ENCODE measurements at places on chromosomes 2 and 18.

DNA sequence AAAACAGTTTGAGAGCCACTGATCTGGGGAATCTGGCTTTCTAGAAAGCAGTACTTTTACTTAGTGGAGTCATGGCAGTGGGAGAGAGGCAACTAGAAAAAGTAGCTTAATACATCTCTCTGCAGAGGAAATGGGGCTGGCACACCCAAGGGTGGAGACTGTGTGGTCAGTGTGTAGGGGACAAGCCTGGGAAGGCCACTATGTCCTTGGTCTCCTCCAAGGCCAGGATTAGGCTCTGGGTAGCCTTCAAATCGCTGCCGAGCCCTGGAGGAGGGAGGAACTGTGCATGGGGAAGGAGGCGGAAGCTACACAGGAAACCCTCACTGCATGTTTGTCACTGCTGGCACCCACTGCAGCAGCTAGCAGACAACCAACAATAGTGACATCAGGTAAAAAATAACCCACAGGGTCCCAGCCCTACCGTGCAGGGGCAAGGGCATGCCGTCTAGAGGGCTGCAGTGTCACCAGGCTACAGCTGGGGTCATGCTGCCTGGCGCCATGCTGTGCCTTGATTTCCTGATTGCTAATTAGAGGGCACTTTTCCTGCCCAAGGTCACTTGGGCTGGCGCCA, 34.8 kb downstream of the LBH start:
- DNase-seq = peak; percentile 49

GRCh38 chr2:190318931-190319554, 583 bp downstream of the HIBCH start:
- no peak for DNase-seq

DNA sequence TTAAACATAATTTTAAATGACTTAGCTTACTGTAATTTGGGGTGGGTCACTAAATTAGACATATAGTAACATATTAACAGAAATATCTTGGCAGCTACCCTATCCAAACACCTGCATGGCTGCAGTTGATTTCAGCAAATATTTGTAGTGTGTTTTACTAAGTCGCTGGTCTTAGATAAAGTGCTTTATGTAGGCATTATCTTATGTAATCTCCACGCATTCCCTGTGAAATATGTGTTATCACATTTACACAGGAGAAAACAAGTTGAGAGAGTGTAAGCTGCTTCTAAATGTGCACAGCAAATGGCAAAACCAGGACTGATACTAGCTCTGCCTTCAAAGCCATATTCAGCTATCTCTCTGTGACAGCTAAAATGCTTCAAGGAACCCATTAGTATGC, 72.0 kb downstream of the NYAP2 start:
- DNase-seq = no peak

DNA sequence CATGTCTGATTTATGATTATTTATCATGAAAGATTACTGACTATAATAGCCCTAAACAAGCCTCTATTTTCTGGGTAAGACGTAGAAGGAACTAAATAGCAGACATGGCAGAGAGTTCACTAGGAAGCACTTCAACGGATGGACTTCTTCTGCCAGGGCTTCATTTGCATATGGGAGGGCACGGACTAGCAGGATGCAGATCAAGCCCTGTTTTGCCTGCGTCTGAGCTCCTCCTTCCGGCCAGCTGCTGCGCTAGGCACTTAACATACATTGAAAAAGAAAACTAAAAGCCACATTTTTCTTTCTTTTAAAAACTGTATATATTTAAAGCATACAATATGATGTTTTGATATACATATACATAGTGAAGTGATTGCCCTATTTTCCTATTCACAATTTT, 340.0 kb upstream of the MEX3C start:
- DNase-seq = no peak

DNA sequence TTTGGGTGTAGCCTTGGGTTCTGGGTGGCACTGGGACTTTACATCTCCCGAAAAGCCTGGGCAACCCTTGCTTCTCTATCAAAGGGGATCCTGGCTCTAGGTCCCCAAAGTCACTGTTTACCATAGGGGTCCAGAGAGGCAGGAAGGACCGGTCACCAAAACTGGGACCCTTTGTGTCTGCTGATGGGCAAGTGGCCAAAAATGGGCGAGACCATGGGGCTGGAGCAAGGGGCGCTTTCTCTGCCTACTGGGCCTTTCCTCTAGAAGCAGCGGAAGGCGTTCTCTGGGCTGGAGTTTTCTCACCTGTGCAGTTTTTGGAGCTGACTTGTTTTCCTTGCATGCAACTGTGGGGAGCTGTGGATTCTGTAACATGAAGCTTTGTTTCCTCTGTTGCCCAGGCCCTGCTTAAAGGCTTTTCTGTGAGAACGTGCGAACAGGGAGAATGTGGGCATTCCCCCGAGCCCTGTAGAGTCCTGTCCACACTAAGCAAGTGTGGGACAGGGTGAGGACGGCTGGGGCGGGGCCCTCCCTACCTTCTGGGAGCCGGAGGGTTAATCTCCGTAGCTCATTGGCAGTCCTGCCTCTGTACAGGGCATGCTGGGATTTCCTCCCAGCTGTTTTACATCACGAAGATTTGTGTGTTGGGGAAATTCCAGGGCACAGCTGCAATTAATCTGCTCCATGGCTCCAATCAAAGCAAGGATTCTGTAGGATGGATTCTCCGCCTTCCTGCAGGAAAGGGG, 50.2 kb downstream of the TGOLN2 start:
- DNase-seq = no peak
